MCF 10A (cell line): ENCODE measurements at places on chromosomes 16 and 17.

- DNase-seq = no peak
Observed at GRCh38 chr16:75248142-75248535, 3.3 kb downstream of the BCAR1 start.

- peak; percentile 38 for DNase-seq
Observed at GRCh38 chr17:17073581-17074403, 31.5 kb downstream of the MPRIP start.

DNA sequence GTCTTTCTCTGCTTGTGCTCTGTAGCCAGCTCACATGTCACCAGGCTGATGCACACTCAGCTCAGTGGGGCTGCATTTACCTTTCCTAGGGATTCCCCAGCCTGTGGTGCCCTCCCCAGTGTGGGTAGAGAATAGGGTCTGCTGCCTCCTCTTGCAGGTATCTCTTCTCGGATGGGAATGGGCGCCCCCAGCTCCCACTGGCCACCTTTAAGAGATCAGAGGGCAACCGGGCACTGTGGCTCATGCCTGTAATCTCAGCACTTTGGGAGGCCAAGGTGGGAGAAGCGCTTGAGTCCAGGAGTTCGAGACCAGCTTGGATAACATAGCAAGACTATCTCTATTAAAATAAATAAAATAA lies 3.3 kb downstream of the XYLT2 start:
- no peak for DNase-seq

DNA sequence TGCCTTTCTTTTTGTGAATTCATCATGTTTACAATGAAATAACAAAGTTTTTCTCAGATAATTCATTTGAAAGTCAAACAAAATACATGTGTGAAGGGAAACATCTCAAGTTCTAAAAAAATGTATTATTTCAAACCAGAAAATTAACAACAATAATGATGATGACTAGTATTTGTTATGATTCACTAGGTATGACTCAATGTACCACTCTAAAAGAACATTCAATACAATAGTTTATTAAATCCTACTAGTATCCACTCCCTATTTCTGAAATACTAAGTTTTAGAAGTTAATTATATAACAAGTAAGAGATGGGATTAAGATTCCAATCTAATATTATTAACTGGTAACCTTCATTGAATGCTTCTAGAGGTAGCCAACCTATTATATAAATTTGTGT lies 1444.8 kb upstream of the CDH8 start:
- DNase-seq = no peak

DNA sequence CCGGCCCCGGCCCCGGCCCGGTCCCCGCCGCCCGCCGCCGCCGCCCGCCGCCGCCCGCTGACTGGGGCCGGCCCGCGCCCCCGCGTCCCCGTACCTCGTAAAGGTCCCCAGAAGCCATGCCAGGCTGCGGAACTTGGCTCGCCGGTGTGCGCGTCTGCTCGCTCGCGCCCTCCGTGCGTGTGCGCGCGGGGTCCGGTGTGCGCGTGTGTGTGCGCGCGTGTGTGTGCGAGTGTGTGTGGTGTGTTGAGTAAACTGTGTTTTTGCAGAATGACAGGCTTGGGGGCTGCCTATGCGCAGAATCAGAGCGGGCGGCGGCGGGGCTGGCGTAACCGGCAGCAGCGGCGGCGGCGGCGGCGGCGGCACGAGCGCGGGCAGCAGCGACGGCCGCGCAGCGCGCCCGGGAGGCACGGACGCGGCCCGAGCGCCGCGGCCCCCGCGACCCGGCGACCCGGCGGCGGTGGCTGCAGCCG lies 307 bp downstream of the CDYL2 start:
- no peak for DNase-seq

GRCh38 chr17:57226793-57227192 lies 29.5 kb upstream of the MSI2 start:
- no peak for DNase-seq

- no peak for DNase-seq
Observed at GRCh38 chr17:9115214-9116191, 94.2 kb downstream of the NTN1 start.

GRCh38 chr16:81956213-81956948 lies 54.9 kb downstream of the SDR42E1 start:
- DNase-seq = peak; percentile 87
